Activated T-cell treated with anti-CD3 and anti-CD28 coated beads for 4 hours (primary cell): ENCODE measurements at places on chromosomes 12 and 14.

DNA sequence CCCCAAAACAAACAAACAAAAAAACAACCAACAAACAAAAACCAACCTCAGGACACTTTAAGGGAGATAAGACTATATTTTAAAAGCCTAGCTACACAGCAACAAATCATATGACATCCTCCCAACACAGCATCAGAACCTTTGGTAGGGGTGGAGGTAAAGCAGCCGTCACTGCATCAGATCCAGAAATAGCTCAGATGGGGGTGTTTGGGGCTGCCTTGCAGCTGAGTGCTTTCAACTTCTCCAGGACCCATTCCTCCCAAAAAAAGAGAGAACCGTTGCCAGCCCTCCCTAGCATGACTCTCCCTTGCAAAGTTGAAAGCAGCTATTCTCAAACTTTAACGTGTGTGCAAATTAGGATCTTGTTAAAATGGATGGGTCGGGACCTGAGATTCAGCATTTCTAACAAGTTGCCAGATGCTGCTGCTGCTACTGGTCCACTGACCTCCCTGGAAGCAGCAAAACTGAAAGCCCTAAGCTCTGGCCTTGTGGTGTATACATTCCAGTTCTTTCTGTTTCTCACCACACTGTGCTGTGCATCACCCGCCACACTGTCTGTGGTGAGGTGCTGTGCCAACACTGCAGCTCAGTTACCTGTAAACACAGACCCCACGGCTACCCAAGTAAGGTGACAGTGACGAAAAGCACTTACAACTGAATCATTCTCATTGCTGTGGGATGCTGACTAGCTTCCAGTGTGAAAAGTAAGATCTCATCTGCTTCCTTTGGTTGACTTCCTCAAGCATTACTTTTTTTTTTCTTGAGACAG lies 54.0 kb downstream of the SLC38A1 start:
- peak; percentile 60 for DNase-seq

GRCh38 chr12:5222011-5222461 lies 178.4 kb downstream of the KCNA5 start:
- DNase-seq: no peak

GRCh38 chr14:55240526-55241178 lies 30.6 kb upstream of the FBXO34 start:
- DNase-seq: no peak

DNA sequence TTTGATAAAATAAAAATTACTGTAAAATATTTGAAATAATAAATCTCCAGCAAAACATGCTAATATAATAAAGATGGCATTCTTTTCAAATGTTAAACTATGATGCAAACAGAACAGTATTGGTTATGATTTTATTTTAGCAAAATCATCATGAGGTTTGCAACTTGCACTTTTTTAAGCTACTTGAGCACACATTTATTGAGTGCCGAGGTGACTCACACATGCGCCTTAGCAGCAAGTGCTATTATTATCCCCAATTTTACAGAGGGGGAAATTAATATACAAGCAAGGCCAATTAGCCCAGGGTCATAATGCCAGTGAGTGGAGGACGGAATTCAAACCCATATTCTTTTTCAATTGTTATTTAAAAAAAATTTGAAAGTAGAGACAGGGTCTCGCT lies 7.3 kb downstream of the DYRK4 start:
- no peak for DNase-seq

- no peak for DNase-seq
Observed at GRCh38 chr12:123919980-123920360, 52.7 kb downstream of the CCDC92 start.

DNA sequence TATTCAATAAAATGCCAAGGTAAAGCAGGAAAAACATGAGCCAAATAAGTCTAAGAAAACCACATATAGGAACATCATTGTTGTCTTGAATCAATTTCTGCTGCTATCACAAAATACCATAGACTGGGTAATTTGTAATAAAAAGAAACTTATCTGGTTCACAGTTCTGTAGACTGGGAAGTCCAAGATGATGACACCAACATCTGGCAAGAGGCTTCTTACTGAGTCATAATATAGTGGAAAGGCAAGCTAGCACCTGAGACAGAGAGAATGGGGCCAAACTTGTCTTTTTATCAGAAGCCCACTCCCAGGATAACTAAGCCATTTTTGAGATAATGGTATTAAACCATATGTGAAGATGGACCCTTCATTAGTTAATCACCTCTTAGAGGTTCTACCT lies 975.9 kb downstream of the FLRT2 start:
- no peak for DNase-seq

GRCh38 chr14:105500036-105500725 lies 9.1 kb downstream of the TEDC1 start:
- DNase-seq: no peak
